ENCODE measurements at places on chromosomes 4 and X.

GRCh38 chr4:148447681-148448080 is 5.5 kb upstream of the NR3C2 start:
- DNase-seq = peak; percentile 2

DNA sequence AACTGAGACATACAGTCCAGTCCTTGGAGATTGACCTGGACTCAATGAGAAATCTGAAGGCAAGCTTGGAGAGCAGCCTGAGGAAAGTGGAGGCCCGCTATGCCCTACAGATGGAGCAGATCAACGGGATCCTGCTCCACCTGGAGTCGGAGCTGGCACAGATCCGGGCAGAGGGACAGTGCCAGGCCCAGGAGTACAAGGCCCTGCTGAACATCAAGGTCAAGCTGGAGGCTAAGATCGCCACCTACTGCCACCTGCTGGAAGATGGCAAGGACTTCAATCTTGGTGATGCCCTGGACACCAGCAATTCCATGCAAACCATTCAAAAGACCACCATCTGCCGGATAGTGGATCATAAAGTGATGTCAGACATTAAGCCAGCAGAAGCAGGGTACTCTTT is 20.4 kb upstream of the FRMPD3 start:
- peak; percentile 14 for DNase-seq

DNA sequence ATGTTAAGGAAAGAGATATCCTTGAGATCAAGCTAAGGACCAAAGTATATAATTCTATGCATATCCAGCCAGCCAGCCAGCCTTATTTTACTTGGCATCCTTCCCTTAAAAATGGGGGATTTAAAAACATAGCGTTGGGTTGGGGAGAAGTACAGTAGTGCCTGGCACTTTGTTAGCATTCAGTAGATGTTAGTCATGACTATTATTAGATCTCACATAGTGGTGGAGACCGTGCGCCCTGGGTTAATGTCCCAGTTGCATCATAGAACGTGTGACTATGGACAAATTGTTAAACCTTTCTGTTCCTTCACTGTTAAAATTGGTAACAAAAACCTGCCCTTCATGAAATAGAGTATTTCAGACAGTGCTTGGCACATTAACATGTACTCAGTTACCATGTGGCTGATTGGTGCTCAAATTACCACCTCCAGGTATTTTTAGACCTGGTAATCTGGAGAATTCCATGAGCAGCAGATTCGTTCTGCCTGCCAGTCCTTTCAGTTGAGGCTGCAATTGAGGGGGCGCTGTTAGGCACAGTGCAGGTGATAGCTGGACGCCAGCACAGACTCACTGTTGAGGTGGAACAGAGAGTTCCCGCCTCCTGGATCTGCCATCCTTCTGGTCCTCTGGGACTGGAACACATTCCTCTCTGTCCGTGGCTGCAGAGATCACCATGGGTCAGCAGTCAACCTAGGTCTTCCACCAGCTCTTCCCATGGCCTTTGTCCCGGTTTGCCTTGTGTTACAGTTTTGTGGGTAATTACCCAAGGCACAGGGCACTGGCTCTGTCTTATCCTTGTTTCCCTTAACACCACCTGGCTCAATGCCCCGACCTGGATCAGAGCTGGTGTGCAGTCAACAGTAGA is 31.7 kb downstream of the RBBP7 start:
- DNase-seq = peak; percentile 87

GRCh38 chr4:184395971-184396391 is 78.4 kb downstream of the IRF2 start:
- no peak for DNase-seq

DNA sequence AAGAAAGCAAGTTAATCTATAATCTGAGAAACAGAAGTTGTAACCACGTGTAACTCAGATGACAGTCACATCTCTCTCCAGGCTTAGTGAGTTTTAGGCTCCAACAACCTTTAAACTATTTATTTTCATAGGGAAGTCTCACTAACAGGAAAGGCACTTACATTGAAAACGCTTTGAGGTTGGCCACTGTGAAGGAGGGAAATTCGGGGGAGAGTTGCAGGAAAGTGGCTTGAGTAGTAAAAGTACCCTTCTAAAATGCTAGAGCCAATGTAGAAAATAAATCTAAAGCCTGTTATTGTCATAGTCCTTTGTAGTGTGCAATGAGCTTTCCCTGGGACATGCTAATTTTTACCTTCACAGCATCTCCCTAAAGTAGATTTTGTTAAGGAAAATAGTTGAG is 995 bp upstream of the NFXL1 start:
- no peak for DNase-seq

- no peak for DNase-seq
Observed at GRCh38 chrX:68842351-68842750, 13.5 kb downstream of the EFNB1 start.

GRCh38 chrX:100289066-100289558 is 121.0 kb downstream of the PCDH19 start:
- DNase-seq = no peak

GRCh38 chr4:1883583-1883982 is 12.4 kb downstream of the NSD2 start:
- DNase-seq = no peak

DNA sequence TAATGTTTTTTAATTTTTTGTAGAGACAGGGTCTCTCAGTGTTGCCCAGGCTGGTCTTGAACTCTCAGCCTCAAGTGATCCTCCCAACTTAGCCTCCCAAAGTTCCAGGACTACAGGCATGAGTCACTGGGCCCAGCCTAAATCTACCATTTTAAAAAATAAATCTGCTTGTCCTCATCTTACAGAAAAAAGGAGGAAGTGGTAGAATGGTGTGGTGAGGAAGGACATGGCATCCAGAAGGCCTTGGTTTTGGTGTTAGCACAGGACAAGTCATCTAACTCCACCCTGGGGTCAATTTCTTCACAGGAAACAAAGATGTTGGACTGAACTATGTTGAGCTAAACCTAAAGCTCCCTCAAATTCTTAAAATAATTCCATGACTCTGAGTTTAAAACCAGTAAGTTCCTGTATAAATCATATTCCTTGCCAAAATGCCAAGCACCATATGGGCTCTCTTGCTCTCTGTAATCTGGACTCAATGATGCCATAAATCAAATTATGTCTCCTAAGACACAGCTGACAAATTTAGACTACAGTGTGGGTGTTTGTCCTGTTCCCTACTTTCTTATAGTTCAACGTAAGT is 253.9 kb upstream of the NOCT start:
- DNase-seq = no peak

DNA sequence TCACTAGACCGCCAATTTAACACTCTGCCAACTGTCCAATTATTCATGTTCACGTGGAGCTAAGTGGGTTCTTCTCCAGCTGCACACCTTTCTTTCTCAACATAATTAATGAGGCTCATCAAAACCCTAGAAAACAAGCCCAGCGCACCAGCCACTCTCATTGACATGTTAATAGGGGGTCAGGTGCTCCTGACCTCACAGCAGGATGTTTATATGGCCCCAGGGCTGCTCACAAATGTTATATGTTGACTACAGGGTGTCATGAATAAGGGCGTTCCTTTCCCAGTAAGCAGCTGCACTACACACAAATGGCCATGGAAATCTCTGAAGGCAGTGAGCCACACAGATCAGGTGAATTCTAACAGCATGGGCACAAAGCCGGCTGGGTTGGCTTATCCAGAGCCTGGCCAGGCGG is 209.8 kb downstream of the MGST2 start:
- DNase-seq = no peak

DNA sequence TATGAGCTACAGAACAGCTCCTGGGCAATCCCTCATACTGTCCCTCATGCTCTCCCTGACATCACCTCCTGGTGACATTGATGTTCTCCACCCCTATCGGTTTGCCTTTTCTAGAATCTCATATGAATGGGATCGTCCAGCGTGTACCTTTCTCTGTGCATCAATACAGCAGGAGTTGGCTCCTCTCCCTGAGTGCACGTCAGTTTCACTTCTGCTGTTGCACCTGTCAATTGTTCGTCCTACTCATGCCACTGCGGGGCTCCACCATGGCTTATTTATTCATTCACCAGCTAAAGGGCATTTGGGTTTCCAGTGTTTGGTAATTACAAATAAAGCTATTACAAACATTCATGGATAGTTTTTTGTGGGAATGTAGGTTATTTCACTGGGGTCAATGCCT is 269.1 kb upstream of the ZFP42 start:
- DNase-seq = no peak

- DNase-seq = peak; percentile 99
Observed at GRCh38 chr4:139872274-139872673, 206.7 kb downstream of the MGST2 start.

Data from iris pigment epithelial cell (primary cell).